ENCODE measurements at places on chromosomes 2 and 18. TPM values are rescaled to one million over a fixed set of nuclear protein-coding genes. Genes with fewer than 3 reads are reported as not detected.

SCYGR4 gene
- not detected for total RNA-seq

LGALSL gene
- 30.2 TPM for total RNA-seq

- H3K4me3 ChIP-seq = no peak overlapping the region
- H3K36me3 ChIP-seq = no peaks in the 10 kb centered on the region
- H3K27ac ChIP-seq = no peak overlapping the region
Observed at GRCh38 chr18:37465958-37466357, 99.6 kb downstream of the CELF4 start.

NOSTRIN gene
- total RNA-seq = not detected

DNA sequence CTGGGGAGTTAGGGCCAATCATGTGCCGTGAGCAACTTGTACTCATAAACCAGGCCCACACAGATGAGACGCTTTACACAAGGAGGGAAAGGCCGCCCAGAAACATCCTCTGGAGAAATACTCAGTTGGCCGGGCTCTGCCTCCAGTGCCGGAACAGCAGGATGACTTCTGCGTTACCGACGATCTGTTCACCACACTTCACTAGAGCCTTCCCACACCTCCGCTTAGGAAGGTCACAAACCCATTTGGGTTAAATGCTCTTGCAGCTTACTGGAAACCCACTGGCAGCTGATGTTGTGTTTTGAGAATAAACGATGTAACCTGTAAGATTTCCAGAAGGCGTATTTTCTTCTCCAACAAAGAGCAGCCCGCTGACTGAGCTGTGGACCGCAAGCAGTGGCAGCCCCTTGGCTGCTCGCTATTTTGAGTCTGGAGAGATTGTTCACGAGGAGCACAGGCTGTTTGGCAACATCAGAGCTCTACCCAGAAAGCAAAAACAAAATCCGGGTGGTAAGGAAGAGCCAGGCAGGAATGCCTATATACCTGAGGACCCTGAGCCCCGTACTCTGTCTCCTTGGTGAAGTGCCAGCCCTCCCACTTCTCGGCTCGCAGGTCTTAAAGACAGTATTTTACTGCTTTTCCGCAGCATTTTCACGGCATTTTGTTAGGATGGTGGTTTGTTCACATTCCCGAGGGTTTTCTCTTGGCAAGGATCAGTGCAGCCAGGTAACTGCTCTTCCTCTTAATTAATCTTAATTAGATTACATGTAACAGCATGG, 44.0 kb downstream of the COLEC12 start:
- H3K27ac ChIP-seq = peak overlapping the region; percentile 59
- peaks cover 30% of the 10 kb centered on the region for H3K36me3 ChIP-seq
- H3K4me1 ChIP-seq = peaks cover 22% of the 10 kb centered on the region
- H3K4me3 ChIP-seq = peak overlapping the region; percentile 34
- DNase-seq = no peak
- H3K27me3 ChIP-seq = peaks cover 4% of the 10 kb centered on the region

GRCh38 chr2:145116834-145117725, 597.2 kb upstream of the ZEB2 start:
- H3K27me3 ChIP-seq = no peaks in the 10 kb centered on the region
- H3K4me3 ChIP-seq = no peak overlapping the region
- no peak for DNase-seq
- H3K27ac ChIP-seq = no peak overlapping the region

DNA sequence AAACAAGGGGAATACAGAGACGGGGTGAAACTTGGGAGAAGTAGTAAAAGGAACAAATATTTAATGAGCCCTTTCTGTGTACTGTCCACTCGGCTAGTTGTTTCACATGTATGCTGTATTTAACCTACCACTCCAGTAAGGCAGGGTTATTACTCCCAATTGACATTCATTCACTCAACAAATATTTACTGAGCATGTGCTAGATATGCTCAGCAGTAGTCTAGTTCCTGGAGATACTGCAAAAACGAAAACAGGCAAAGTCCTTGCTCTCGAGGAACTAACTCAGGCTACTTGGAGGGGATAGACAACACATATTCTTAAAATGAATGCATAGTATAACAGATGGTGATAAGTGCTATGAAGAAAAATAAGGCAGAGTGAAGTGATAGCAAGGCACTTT, 207.3 kb downstream of the SS18 start:
- no peak overlapping the region for H3K27ac ChIP-seq
- DNase-seq = no peak
- no peak overlapping the region for H3K4me3 ChIP-seq
- no peaks in the 10 kb centered on the region for H3K36me3 ChIP-seq
- no peaks in the 10 kb centered on the region for H3K4me1 ChIP-seq

DNA sequence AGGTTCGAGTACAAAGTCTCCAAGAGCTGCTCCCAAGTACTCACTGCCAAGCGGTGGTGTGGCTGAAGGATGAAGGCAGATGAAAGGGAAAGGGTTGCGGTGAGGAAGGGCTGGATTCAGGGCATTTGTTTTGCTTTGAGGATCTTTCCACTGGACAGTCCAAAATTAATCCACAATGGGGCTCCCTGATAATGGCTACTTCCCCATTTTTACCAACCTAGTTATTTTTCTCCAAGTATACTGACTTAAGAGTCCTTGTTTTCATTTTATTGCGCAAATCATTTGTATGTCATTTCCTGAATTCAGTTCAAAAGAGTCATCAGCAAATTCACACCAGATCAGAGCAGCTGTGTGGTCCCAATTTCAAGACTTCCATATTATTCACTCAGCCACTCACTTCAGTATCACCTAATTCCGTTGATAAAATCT, 464 bp upstream of the SESTD1 start:
- peak overlapping the region; percentile 85 for H3K27ac ChIP-seq
- DNase-seq = no peak
- H3K27me3 ChIP-seq = peaks cover 13% of the 10 kb centered on the region
- H3K4me1 ChIP-seq = peaks cover 10% of the 10 kb centered on the region
- H3K36me3 ChIP-seq = peaks cover 3% of the 10 kb centered on the region

- peaks cover 3% of the 10 kb centered on the region for H3K4me1 ChIP-seq
- DNase-seq = no peak
Observed at GRCh38 chr2:110865188-110865587, 132.8 kb downstream of the ACOXL start.

DNA sequence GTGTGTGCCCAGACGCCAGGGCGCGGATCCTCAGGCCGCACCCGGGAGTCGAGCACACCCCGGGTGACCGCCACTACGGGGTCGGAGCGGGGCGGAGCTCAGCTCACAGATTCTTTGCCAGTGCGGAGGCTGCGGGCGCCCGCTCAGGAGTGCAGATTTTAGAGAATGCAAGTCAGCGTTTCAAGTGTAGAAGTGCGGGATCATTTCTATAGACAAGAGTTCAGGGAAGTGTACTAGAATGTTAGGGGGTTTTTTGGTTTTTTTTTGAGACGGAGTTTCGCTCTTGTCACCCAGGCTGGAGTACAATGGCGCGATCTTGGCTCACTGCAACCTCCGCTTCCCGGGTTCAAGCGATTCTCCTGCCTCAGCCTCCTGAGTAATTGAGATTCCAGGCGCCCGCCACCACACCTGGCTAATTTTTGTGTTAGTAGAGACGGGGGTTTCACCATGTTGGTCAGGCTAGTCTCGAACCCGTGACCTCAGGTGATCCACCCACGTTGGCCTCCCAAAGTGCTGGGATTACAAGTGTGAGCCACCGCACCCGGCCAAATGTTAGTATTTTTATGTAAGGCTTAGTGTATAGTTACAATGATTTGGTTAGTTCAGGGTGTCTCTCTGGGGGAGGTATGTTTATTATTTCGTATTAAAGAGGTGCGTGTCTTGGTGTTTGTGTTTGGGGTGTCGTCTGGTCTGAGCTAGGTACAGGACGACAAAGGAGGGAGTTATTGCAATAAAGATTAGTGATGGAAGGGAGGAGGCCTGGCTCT, 619 bp upstream of the FAM168B start:
- no peak for DNase-seq
- peak overlapping the region; percentile 96 for H3K4me3 ChIP-seq
- peaks cover 5% of the 10 kb centered on the region for H3K27me3 ChIP-seq

DNA sequence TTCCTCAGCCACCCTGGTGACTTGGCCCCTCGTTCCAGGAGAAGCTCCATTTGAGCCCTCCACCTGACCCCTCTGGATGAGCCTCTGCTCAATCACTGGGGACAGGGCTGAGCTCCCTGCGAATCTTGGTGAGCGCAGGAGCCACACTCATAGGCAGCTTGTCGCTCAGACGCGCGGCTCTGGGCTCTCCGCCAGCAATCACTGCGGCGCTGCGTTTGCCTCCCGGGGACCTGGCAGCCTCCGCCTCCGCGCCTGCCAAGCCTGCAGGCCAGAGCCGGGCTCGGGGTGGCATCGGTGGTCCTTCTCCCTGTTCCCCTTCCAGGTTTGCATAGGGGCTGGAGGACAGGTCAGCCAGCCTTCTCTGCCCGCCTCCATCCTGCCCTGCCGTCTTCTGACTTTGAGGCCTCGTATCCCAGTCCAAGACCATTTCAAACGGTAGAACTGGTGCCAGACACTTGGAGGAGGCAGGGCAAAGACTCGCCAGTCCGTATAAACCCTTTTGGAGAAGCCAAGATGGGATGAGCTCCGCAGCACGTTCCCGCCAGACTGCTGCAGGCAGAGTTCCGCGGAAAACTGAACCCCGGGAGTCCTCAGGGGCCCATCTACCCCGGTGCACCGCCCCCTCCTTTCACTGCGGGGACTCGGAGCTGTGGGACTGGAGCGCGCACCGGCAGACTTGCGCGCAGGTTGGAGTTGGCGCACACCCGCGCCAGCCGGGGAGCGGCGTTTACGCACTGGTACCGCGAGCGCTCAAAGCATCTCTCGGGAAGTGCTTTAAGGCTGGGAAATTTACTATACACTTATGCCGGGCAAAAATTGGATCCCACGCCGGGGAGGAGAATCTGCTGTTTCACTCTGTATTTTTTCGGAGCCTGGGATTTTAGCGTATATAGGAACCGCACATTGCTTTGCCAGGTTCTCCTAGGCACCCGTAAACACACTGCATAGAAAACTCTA, 1.1 kb upstream of the TACR1 start:
- DNase-seq = peak; percentile 42
- H3K4me1 ChIP-seq = peaks cover 12% of the 10 kb centered on the region
- H3K27ac ChIP-seq = no peak overlapping the region
- peak overlapping the region; percentile 83 for H3K4me3 ChIP-seq
- no peaks in the 10 kb centered on the region for H3K36me3 ChIP-seq

DNA sequence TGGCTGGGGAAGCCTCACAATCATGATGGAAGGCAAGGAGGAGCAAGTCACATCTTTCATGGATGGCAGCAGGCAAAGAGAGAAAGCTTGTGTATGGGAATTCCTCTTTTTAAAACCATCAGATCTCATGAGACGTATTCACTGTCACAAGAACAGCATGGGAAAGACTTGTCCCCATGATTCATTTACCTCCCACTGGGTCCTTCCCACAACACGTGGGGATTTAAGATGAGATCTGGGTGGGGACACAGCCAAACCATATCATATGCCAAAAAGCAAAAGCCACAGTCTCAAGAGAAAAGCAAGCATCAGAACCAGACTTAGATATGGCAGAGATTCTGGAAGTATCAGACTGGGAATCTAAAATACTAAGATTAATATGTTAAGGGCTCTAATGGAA, 30.0 kb upstream of the SCRN3 start:
- peak overlapping the region; percentile 23 for H3K4me3 ChIP-seq
- peaks cover 1% of the 10 kb centered on the region for H3K27me3 ChIP-seq
- H3K36me3 ChIP-seq = peaks cover 54% of the 10 kb centered on the region
- no peak overlapping the region for H3K27ac ChIP-seq

GRCh38 chr2:175855236-175855635, 146.8 kb downstream of the LNPK start:
- no peaks in the 10 kb centered on the region for H3K36me3 ChIP-seq
- no peaks in the 10 kb centered on the region for H3K4me1 ChIP-seq
- H3K27ac ChIP-seq = no peak overlapping the region

- no peaks in the 10 kb centered on the region for H3K4me1 ChIP-seq
Observed at GRCh38 chr2:26567534-26567933, 73.6 kb downstream of the CIB4 start.

DNA sequence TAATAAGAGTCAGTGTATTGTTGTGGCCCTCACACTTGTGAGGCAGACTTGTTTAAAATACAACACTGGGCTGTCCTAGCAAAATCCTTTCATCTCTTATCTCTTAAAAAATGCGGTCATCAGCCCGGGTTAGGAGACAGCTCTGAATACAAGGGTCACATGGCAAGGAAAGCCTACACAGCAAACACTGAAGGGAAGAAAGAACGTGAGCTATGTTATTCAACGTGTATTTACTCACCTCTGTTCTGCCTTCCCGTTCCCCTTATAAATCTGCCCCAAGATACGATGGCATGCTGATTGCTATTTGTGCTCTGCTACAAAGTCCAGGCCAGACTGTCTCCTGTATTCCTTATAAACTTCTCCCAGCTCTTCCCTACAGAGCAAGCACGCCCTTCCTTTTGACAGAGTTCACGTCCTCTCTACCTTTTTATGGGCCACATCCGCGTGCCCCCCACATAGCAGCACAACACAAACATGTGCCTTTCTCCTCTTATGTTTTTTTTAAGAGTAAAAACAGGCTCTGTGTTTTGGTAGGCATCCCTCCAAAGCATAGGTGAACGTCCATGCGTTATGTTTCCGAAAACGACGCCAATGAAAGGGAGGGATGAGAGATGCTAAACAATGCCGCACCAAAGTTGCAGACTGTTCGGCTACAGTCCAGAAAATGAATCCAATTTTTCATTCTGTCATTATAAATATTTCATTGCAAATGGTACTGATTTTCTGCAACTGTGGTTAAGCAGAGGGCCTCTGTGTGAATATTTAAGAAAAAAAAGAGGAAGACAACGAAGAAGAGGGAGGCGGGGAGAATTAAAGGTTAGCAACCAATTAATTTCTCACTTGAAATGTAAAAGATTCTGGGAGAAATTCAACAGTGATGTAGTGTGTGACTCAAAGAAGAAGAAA, 274.7 kb downstream of the ZNF521 start:
- H3K36me3 ChIP-seq = peaks cover 34% of the 10 kb centered on the region
- H3K27me3 ChIP-seq = peaks cover 8% of the 10 kb centered on the region
- no peak overlapping the region for H3K4me3 ChIP-seq
- H3K4me1 ChIP-seq = peaks cover 27% of the 10 kb centered on the region
- no peak for DNase-seq

DNA sequence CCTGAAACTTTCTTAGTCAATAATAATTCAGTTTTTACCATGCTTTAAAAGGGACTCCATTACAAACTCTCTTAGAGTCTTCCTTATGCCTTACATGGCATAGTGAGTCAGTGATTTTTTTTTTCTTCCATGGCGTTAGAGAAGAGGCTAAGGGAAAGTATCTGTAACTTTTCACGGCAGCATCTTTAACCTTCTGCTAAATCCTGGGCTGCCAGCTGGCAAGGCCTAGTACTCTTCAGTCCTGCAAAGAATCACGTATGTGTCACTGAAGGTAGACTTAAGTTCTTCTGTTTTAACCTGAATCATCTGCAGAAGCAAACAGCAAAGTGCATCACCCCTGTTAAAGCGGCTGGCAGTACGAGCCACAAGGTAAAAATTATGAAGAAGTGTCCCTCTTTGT, 286.3 kb upstream of the FN1 start:
- no peak overlapping the region for H3K27ac ChIP-seq
- no peaks in the 10 kb centered on the region for H3K36me3 ChIP-seq
- peaks cover 3% of the 10 kb centered on the region for H3K27me3 ChIP-seq
- DNase-seq = no peak

DNA sequence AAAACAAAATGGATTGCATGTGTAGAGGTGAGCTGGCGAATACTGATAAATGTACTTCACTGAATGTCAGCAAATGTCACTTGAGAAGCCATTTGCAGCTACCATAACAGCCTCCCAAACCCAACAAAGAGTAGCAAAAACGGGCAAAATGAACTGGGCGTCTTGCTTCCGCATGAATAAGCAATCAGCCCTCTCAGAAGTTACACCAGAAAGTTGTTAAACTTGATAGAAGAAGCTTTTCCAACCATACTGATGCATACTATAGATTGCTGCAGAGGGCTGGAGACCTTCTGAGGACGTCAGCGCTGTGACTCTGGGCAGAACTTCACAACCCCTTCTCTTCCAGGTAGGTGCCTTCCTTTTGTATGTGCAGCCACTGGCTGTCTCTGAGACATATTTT, 18.7 kb upstream of the SIX3 start:
- H3K4me1 ChIP-seq = peaks cover 2% of the 10 kb centered on the region
- DNase-seq = no peak
- H3K27me3 ChIP-seq = peaks cover 14% of the 10 kb centered on the region
- H3K36me3 ChIP-seq = no peaks in the 10 kb centered on the region
- no peak overlapping the region for H3K4me3 ChIP-seq

GAD1 gene
- 129 TPM for total RNA-seq

Measured in endothelial cell (in vitro differentiated cells).